ENCODE measurements at places on chromosomes 6 and 20.

- no peak for DNase-seq
These were observed 417.2 kb upstream of the SULF2 start for GRCh38 chr20:48202334-48203113.

GRCh38 chr6:163834226-163834970 is 419.9 kb downstream of the QKI start:
- DNase-seq, result no peak

DNA sequence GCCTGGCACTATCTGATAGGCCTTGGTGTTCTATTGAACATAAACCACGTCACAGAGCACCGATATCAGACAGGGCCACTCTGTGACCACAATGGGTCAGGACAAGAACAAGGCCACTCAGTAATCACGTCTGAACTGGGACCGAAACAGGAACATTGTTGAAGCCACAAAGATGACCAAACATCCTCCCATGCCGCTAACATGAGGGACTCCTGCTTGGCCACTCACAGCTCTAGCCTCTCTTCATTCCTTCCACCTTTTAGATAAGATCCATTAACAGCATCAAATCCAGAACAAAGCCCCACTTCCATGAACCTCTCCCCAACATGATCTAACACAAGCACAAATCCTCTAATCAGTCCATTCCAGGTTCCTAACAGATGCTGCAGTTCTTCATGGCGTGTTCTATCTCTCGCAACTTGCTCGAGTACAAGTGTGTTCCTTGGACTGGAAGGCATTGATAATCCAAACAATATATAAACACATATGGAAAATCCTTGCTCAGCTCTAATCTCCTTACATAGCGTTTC is 7.4 kb downstream of the SIRT5 start:
- DNase-seq, result no peak

DNA sequence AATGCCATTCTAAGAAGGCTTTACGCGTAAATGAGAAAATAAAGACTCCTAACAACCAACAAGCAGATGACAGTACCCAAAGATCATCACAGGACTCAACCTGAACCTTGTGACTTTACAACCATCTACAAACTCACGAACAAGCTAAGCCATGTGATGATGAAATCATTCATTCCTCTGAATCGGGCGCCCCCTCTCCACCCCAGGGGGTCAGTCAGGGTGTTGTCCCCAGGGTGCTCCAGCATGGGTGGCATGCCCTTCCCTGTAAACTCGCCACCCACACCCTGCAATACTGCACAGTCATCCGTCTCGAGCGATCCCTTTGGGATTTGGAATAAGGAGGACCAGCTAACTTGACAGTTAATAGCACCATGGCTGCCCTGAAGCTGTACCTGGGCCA is 12.6 kb downstream of the SERPINB6 start:
- DNase-seq, result no peak

DNA sequence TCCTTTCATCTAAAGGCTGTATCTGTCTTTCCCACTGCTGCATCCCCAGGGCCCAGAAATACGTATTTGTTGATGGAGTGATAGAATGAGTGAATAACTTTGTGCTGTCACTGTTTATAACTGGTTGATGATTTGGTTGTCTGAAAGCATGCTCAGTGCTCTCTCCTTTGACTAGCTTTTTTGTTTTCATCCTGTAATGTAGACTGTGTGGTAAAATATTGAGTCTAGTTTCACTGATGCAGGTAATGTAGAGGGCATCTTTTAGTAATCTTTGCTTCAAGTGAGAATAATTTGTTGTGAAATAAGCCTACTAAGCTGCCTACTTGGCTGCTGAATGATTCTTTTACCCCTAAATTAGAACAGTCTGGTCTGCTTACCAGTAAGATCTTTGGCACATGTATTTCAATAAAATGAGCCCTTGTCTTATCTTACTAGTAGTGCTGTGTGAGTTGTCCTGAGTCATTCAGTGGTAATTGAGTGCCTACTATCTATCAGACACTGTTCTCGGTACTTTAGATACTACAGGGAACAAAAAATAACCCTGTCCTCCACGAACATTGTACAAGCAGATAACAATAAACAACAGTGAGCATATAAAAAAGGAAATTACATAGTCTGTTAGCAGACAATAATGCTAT is 39.9 kb downstream of the MAPK14 start:
- DNase-seq, result no peak

DNA sequence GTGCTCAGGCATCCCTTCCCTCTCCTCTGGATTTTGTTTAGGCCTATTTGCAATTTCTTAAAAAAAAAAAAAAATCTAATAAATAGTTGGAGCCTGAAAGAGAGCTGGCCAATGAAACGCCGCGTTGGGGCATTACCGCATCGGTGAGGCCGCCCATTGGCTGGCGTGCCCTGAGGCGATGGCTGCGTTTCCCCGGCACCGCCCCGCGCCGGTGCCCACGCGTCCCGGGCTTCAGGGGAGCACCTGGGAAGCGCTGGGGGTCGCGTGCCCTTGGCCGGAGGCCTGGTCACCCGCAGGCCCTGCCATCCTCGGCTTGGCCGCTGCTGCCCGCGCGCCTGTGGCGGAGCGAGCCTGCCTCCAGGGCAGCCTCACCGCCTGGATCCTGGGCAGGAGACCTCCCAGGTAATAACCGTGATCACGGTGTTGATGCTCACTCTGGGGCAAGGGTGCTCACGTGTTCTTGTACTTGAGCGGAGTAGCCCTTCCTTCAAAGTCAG is 155.4 kb downstream of the NRN1 start:
- DNase-seq, result no peak

DNA sequence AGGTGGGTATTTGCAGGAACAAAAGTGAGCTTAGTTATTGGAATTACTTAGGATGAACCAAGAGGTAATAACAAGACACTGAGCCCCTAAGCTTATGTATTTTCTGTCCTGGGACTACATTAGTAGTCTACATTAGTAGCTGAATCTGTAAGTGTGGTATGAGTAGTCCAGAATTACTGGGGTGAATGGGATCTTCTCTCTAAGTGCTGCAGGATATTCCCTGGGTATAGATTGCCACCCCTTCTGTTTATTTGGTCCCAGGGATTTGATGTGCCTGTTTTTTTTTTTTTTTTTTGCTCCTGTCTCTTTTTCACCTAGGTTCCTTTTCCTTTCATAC is 5.9 kb downstream of the CD2AP start:
- no peak for DNase-seq

DNA sequence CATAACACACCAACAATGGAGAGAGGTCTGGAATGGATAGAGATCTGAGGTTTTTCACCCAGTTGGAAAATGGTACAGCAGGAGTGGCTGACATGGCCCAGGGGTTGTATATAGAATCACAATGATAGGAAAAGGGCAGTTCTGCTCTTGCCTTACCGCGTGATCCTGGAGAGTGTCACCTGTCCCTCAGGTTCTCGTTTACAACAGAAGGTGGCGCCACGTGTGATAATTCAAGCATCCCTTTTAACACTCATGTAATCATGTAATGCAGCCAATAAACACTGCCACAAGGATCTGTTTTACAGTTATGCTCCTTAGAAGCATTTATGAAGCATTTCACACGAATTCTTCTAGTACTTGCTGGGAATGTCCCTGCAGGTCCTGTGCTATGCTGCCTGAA is 12.9 kb upstream of the WFDC2 start:
- no peak for DNase-seq

DNA sequence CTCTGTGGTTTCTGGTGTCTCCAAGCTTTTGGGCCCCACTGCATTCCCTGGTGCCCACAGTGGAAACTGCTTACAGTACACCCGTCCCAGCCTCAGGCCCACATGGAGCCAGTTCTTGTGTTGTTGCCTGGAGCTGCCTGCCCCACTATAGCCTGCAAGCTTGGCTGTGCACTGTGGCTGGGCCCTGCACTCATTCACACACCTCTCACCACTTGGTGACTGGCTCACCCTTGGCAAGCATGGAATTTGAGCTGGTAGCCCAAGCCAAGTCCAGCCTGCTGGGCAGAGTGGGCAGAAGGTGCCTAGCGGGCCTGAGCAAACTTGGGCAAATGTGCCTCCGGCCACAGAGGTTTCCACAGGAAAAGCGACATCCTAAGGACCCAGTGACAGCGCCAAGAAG is 472.3 kb downstream of the MMUT start:
- DNase-seq, result no peak
